ENCODE measurements at places on chromosomes 5 and 9. TPM values are rescaled to one million over a fixed set of nuclear protein-coding genes. Genes with fewer than 3 reads are reported as not detected.

CDC26 gene
- total RNA-seq = 15.0 TPM

PCDHGB4 gene
- 1.7 TPM for total RNA-seq

SLC34A3 gene
- 0.12 TPM for total RNA-seq

PCDHGA4 gene
- 1.8 TPM for total RNA-seq

LHX2 gene
- not detected for total RNA-seq

GFRA3 gene
- 1.1 TPM for total RNA-seq

SLC23A1 gene
- 1.2 TPM for total RNA-seq

C9orf153 gene
- total RNA-seq = not detected

EGFLAM gene
- 0.98 TPM for total RNA-seq

LCN15 gene
- not detected for total RNA-seq

FLT4 gene
- 1.0 TPM for total RNA-seq

PCDHAC1 gene
- total RNA-seq = 0.98 TPM

CBY3 gene
- not detected for total RNA-seq

MEGF10 gene
- total RNA-seq = 0.59 TPM

SLC35A4 gene
- total RNA-seq = 27.2 TPM

FBP2 gene
- total RNA-seq = not detected

RBM18 gene
- 10.5 TPM for total RNA-seq

ANKRD34B gene
- not detected for total RNA-seq

RNF180 gene
- 5.2 TPM for total RNA-seq

SLC36A2 gene
- not detected for total RNA-seq

SCGB3A2 gene
- total RNA-seq = not detected

SNCAIP gene
- total RNA-seq = 0.26 TPM

TIFAB gene
- total RNA-seq = not detected

PLPP7 gene
- 0.38 TPM for total RNA-seq

IL7R gene
- 3.8 TPM for total RNA-seq

NELFB gene
- total RNA-seq = 24.6 TPM

PTGS1 gene
- 9.9 TPM for total RNA-seq

DBH gene
- total RNA-seq = not detected

ADCY2 gene
- total RNA-seq = 2.2 TPM

SHC3 gene
- 2.6 TPM for total RNA-seq

TMEM174 gene
- total RNA-seq = not detected

LCN1 gene
- not detected for total RNA-seq

BTNL9 gene
- total RNA-seq = 5.3 TPM

EPB41L4A gene
- total RNA-seq = 6.8 TPM

SPINK6 gene
- total RNA-seq = not detected

ECM2 gene
- total RNA-seq = 0.60 TPM

NIPSNAP3A gene
- total RNA-seq = 8.8 TPM

TAF11L7 gene
- total RNA-seq = not detected

GRM6 gene
- not detected for total RNA-seq

IFNA21 gene
- total RNA-seq = not detected

TRIO gene
- 31.4 TPM for total RNA-seq

TLE4 gene
- total RNA-seq = 11.3 TPM

ZNF618 gene
- total RNA-seq = 7.0 TPM

SLC22A4 gene
- total RNA-seq = 0.32 TPM

MARVELD2 gene
- total RNA-seq = 15.5 TPM

ARAP3 gene
- total RNA-seq = 1.9 TPM

DMRT3 gene
- total RNA-seq = not detected
